ENCODE measurements at places on chromosomes 7 and 10.

DNA sequence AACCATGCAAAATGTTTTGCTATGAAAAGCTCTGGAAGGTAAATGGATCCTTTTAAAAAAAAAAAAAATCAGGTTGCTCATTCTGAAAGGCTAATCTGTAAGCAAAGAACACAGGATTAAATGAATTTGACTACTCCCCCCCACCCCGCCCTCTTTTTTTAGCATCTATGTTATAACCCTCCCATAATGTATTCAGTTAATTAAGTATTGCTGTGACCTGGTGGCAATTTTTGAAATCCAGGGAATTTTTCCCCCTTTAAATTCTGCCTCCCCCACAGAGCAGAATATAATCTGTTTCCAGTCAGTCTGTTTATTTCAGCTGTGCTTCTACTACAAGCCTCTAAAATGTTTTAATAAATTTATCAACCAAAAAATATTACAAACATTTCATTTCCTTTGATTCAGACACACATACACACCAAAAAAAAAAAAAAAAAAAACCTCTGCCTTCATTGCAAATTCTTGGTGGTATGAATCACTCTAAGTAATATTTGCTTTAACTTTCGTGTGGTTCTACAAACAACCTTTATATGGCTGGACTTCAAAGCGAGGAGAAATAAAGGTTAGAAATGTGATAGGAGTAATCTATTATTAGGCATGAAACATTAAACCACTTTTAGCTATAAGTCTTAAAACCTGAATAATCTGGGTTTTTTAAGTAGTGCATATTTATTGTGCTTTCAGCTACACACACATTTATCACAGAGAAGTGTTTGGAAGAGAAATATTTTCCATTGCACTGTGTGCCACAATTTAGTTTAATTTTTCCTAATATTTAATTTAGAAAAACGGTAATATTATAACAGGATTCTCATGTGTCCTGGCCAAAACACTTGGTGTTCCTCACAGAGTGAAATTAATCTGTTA is 64.4 kb upstream of the ARID5B start:
- no peak for DNase-seq

- DNase-seq, result no peak
Measured at GRCh38 chr10:71745664-71746250, 26.2 kb upstream of the C10orf105 start.

GRCh38 chr10:99676895-99677294 is 17.6 kb downstream of the ENTPD7 start:
- no peak for DNase-seq

DNA sequence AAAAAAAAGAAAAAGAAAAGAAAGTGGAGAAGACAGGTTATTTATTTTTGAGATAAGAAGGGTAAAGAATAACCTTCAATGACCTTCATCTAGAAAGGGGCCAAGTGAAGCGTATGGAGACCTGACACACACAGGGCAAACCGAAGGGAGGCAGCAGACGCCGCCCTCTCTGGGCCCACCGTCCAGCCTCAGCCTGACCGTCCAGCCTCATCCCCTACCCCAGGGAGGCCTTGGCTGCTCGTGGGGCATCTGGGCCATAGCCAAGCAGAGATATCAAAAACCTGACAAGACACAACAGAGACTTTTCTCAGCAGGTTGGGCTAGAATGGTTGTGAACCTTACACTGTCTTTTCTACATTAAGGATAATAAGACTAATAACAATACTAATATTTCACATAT is 10.9 kb downstream of the PRKAG2 start:
- DNase-seq, result no peak

DNA sequence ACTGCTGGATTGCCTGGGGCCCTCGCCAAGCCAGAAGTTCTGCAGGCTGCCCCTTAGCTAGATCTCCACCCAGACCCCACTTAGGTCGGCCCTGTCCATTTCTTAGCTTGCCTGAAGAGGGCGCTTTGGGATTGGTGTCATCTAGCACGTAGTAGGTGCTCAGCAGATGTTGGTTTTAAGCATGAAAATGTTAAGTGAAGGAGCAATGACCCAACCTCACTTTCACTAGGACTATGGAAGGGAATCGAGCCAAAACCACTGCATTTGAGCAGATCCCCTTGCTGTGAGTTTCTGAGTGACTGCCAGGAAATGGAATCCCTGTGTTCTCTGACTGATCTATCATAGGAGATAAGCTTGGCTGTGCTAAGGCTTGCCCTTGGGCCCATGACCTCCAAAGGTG is 131.7 kb upstream of the EEPD1 start:
- no peak for DNase-seq

DNA sequence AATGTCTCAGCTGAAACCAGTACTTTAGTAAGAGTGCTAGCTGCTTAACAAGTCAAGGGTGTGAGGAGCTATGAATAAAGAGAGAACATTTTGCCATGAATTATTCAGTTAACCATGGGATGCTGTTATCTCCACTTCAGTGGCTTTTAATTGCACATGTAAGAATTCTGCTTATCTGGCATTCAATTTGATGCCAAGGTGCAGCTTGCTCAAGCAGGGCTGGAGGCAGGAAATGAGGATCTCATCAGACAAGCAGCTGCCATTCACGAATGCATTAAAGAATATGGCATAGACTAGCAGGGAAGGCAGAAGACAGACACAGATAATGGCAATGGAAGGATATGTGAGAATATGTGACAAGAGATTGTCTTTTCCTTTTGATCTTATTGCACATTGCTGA is 697.8 kb downstream of the NRG3 start:
- no peak for DNase-seq

GRCh38 chr10:811379-812175 is 119.9 kb downstream of the LARP4B start:
- DNase-seq, result no peak

DNA sequence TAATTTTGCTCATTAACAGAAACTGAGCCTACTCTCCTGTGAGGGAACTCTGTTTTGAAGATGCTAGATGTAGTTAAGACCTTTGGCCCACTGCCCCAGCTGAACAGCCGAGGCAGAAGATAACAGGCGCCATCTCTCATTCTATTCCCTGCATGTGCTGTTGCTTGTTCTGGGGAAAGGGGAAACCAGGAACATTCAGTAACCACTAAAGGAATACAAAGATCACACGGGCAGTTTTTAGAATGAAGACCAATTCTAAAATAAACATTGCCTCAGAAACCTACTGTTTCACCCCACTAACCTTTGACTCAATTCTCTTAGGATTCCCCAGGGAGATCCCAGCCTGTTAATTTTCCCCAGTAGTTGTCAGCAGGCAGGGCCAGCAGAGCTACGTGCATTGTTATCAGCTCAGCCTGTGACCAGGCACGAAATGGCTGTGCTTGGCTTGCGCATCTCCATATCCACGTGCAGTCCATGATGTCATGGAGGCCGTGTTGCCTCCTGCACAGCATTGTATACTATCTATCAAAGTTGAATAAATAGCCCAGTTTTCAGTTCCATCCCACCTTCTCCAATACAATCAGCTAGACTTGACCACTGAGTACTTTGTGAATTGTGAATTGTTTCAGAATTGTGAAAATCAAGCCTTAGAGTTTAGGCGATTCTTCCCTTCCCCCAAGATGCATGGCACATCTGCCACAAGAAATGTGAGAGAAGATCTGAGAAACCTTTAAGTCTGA is 36.0 kb downstream of the ANK3 start:
- no peak for DNase-seq

- DNase-seq, result no peak
Measured at GRCh38 chr7:36208426-36208825, 55.4 kb downstream of the EEPD1 start.

GRCh38 chr10:78134773-78135306 is 101.2 kb downstream of the RPS24 start:
- DNase-seq, result no peak

GRCh38 chr7:46108272-46108671 is 187.2 kb upstream of the IGFBP3 start:
- no peak for DNase-seq

- DNase-seq, result no peak
Measured at GRCh38 chr10:17523246-17523753, 68.9 kb upstream of the ST8SIA6 start.

DNA sequence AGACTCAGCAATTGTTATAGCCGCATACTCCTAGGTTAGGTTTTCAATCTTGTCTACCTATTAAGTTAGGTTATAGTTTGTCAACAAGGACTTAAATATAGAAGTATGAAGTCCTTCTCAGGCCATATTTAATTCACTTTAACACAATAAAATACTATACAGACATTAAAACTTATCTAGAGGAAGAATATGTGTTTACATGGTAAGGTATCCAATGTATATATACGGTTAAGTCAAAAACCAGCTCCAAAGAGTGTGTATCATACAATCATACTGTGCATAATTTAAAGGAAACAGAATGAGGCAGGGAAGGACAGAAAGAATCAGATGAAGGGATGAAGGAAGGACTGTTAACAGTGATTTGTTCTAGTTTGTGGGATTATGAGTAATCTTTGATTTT is 79.5 kb upstream of the LANCL2 start:
- no peak for DNase-seq

DNA sequence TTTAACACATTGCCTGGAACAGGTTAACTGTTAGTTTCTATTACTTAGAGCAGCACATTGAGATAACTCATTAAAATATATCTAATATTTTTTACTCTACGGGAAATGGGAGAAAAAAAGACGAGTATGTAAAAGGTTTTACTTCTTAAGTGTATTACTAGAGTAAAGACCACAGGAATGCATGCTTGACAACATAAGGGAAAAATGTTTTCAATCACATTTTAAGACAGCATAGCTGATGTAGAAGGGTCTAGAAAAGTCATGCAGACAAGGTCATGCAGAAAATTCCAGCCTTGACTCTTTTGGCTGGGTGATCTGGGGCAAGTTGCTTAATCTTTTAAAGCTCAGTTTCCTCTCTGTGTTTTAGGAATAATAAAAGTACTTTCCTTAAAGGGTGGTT is 806.2 kb downstream of the CNTNAP2 start:
- DNase-seq, result no peak

DNA sequence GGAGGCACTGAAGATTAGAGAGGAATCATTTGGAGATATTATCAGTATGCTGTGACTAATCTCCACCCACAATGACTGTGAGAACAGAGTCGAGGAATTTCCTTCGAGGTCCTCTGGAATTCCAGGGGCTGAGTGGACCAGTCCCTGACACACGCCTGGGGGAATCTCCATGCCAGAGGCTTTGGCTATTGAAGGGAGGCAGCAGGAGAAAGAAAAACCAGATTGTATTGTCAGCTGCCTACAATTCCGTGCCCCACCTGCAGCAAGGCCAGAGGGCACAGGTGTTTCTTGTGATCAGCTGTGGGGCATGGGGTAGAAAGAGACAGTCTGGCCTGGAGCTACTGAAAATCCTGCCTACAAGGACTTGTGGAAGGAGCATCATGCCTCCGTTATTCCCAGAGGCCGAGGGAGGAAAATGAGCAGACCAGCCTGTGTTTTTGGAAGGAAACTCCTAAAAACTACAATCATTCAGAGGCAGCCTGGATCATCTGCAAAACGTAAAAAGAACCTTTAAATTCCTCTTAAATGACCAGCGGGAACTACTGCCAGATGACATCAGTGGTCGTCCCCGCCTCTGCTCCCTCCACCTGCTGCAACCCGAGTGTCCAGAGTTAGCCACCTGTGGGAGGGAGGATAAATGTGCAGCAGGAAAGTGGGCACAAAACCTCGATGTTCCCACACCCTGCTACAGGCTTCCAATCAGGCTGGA is 25.4 kb upstream of the ANK3 start:
- no peak for DNase-seq

- no peak for DNase-seq
Measured at GRCh38 chr7:133059263-133059662, 22.6 kb downstream of the CHCHD3 start.

DNA sequence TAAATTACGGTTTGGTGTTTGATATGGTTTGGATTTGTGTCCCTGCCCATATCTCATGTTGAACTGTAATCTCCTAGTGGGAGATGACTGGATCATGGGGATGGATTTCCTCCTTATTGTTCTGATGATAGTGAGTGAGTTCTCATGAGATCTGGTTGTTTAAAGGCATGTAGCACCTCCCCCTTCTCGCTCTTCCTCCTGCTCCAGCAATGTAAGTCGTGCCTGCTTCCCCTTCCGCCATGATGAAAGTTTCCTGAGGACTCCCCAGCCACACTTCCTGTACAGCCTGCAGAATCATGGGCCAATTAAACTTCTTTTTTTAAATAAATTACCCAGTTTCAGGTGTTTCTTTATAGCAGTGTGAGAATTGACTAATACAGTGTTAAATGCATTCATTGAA is 116.6 kb downstream of the DOCK4 start:
- no peak for DNase-seq

DNA sequence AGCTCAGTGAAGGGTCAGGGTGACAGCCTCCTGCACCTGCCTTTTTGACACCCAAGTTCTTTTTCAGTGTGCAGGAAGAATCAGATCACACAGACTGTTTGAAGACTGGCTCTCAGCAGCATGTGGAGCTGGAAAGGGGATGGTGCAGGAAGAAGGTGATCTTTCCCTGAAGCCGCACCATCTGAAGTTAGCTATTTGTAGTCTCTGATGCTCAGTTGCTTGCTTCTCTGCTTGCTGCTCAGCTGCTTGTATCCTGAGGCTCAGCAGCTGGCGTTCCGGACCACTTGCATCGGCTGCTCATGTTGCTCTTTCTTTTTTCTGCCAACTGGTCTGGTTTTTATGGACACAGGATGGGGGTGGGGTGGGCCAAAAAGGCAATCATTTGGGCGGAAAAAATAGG is 15.8 kb upstream of the DNMBP start:
- no peak for DNase-seq

- DNase-seq, result no peak
Measured at GRCh38 chr7:156166692-156167416, 354.6 kb upstream of the SHH start.

DNA sequence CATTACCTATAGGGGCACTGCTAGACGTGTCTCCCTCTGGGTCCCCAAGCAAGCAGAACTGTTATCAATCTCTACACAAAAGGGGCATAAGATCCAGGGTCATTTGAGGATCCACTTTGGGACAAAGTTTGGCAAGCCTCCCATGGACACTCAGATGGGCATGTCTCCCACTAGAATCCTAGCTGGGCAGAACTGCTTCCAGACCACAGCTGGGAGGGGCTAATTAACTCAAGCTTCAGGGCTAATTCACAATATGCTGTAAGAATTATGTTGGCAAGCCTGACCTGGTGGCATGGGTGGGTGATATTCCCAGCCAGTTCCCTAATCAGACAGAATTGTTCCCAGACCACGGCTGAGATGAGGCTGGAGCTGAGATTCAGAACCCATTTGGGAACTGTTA is 738.4 kb upstream of the FZD8 start:
- no peak for DNase-seq

DNA sequence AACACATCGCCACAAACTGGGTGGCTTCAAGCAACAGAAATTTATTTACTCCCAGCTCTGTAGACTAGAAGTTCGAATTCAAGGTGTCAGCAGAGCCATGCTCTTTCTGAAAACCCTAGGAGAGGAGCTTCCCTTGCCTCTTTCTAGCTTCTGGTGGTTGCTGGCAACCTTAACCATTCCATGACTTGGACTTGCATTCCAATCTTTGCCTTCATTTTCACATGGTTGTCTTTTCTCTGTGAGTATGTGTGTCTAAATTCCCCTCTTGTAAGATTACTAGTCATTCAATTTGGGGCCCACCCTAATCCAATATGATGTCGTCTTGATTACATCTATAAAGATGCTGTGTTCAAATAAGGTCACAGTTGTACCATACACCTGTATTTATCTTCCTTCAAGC is 65.9 kb upstream of the PRKG1 start:
- no peak for DNase-seq
